ENCODE measurements at places on chromosomes 5 and 9.

GRCh38 chr5:158770506-158770905 lies 329.2 kb downstream of the EBF1 start:
- peak; percentile 45 for DNase-seq

DNA sequence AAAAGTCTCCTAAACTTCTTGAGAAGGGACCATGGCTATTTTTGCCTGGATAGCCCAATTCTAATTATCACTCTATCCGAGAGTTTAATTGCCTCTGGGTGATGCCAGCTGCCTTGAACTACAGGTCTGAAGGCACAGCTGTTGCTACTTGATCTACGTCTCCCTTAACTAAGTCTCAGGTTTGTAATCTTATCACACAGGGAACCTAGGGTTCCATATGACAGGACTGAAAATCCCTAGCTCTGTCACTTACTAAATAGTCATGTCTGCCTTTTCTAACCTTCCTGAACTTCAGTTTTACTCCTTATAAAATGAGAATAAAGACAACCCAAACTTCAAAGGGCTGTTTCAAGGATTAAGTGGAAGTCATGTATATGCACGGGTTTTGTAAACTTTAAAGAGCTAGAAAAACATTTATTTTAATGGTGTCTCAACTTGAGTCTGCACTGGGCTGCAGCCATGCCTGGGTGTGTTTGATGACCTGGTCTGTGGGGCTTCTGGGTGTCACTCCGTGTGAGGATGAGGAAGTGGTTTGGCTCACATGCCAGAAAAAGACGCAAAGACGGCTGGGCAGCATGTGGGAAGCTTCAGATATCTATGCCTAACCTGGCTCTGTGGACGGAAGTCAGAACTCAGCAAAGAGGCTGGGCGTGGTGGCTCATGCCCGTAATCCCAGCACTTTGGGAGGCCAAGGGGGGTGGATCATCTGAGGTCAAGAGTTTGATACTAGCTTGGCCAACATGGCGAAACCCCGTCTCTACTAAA lies 129.3 kb upstream of the SLC44A1 start:
- DNase-seq: no peak

- DNase-seq: no peak
Observed at GRCh38 chr5:125113328-125113727, 366.9 kb upstream of the ZNF608 start.

DNA sequence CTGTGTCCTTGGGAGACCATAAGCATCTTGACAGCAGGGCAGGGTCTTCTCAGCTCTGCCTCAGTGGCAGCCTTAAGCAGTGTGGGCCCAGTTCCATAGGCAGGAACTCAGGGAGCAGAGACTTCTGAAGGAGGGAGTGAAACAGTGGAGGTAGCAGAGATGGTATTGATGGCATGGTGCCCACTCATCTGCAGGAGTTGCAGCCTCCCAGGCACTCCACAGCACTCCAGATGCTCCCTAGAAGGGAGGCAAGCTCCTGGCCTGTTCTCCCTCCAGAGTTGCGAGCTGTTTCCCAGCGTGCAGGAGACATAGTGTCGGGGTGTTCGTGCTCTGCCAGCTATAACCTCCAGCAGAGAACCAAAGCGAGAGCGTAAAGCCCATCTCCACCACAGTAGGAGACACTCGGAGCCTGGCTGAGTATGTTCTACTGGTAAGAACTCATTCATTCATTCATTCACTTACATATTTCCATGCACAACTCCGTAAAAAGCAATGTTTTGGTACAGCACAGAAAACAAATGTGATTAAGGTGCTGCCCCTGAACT lies 31.4 kb upstream of the UNC5A start:
- DNase-seq: no peak

DNA sequence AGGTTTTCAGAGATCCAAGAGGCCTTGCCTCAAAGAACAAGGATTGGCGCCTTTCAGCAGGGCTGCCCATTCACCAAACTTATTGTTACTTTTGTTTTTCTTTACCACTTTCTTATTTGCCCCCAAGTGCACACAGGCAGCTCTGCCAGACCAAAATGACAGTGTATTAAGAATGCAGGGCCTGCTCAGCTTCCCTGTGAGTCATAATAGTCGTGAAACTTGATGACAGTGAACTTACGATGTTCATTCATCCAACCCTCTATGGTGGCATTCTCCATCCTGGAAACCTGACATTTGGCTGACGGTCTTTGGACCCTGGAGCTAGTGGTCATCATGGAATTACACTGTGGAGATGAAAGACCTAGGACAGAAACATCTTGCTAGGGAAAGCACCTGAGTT lies 44.3 kb downstream of the UBE2QL1 start:
- no peak for DNase-seq

GRCh38 chr5:145629047-145629446 lies 206.1 kb downstream of the PRELID2 start:
- no peak for DNase-seq

- no peak for DNase-seq
Observed at GRCh38 chr5:100832252-100833230, 70.5 kb downstream of the ST8SIA4 start.
